ENCODE measurements at places on chromosomes 2 and 18. TPM values are rescaled to one million over a fixed set of nuclear protein-coding genes. Genes with fewer than 3 reads are reported as not detected.

The ZNF2 gene
- 2.9 TPM for total RNA-seq

The HAT1 gene
- total RNA-seq = 40.2 TPM

The CDK15 gene
- total RNA-seq = 1.5 TPM

DNA sequence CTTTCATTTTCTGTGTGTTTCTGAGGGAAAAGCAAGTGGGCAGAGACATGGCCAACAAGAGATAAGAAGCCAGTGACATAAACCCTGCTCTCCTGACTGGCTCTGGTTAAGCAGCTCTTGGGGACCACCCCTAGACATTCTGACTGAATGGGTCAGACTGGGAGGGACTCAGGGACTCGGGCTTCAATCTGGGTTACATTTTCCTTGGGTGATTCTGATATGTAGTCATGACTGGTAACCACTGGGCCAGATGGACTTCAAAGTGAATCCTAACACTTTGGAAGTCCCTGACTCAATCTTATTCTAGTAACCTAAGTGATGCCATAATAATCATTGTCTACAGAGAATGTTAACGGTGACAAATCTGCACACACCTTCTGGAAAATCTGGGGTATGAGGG is 397.8 kb downstream of the NBAS start:
- DNase-seq = no peak

DNA sequence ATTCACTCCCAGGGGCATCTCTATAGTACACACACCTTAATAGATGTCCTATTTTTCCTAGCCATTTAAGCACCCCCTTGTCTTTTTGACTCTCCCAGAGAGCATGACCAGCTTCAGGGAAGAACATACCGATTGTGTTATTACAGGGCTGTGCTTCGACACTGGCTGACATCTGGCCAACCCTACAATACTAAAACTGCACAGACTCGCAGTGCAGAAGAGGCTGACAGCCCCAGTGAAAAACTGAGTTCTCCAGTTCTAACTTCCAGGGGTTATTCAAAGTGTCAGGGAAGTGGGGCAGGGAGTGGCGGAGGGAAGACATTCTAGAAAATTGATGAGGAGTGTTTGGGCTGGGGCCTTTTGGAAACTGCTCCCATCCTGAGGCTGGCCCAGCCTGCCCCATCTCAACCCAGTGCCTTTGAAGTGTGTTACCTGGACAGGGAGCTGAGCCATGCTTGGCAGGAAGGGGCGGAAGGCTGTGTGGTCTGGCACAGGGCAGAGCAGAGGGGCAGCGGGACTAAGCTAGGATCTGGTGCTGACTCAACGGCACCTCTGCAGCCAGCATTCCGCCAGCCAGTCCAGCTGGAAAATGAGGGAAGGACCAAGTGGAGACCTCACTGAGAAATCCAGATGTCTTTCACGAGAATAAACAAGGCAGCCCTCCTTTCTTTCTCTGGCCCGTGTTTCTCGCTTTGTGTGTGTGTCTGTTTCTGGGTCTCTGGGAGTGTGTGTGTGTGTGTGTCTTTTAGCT is 15.4 kb upstream of the IGFBP5 start:
- DNase-seq = no peak

- DNase-seq = no peak
Measured at GRCh38 chr2:139160836-139161235, 380.6 kb upstream of the NXPH2 start.

DNA sequence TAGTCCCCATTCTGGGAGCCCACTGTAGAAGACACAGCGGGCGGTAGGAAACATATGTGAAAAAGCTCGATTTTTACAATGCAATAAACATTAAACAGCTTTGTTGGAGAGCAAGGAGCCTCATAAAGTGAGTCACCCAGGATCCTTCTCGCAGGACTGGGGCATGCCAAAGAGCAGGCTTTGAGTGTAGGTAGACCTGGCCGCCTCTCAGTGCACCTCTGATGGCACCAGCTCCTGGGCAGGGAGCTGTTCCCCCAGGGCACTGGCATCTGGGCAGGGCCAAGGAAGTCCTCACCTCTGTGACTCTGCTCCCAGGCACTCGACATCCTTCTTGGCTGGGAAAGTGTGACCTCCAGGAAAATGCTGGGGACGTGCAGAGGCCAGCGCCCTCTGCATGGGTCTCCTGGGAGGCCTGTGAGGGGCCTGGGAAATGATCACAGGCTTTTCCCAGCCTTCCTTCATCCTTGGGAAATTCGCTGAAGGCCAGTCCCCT is 94.2 kb downstream of the POLR1A start:
- DNase-seq = no peak

- DNase-seq = no peak
Measured at GRCh38 chr2:125227843-125228392, 1202.8 kb downstream of the CNTNAP5 start.

GRCh38 chr2:231932711-231932970 is 6.4 kb upstream of the NPPC start:
- DNase-seq = no peak

GRCh38 chr2:99431587-99432275 is 58.1 kb downstream of the REV1 start:
- no peak for DNase-seq

- DNase-seq = no peak
Measured at GRCh38 chr2:16925145-16925544, 259.5 kb upstream of the CYRIA start.

DNA sequence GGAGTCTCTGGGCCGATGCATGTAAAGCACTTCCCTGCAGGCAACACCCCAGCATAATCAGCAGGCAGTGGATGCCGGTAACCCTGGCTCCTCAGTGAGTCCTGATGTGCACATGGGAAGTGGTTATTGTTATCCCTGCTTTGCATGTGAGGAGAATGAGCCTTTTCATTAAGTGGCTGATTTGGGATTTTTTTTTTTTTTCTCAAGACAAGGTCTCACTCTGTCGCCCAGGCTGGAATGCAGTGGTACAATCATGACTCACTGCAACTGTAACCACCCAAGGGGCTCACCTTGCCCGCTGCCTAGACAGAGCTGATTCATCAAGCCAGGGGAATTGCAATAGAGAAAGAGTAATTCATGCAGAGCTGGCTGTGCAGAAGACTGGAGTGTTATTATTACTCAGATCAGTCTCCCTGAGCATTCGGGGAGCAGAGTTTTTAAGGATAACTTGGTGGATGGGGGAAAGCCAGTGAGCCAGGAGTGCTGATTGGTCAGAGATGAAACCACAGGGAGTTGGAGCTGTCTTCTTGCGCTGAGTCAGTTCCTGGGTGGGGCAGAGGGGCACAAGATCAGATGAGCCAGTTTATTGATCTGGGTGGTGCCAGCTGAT is 95.4 kb downstream of the SOCS6 start:
- no peak for DNase-seq

GRCh38 chr18:579238-579637 is 942 bp upstream of the CETN1 start:
- no peak for DNase-seq

DNA sequence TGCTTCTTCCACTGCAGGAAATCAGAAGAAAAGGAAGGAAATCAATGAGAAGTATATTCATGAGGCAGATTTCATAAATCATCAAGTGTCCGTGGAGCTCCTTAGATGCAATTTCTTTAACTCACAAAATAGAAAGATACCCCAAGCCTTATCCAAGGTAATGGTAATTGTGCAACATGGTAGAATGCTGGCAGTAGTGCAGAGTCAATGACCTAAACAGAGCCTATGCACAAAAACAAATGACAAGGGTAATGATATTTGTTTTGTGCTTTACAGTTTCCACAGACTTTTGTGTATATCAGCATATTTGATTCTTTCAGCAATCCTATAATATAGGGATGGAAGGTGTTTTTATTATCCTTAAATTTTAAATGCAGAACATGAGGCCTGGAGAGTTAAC is 102.7 kb downstream of the SETBP1 start:
- no peak for DNase-seq

DNA sequence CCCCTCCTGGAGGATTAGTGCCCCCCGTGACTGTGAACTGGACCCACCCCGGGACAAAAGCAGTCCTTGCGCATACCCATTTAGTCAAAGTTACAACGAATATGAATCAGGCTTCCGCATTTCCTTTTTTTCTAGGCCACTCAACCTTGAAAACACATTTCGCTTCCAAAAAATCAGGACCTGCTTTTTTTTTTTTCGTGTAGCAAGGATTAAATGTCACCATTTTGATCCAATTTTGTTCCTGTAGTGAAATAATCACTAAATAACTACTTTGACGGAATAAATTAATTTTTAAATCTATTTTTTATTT is 464 bp upstream of the FTCDNL1 start:
- no peak for DNase-seq

DNA sequence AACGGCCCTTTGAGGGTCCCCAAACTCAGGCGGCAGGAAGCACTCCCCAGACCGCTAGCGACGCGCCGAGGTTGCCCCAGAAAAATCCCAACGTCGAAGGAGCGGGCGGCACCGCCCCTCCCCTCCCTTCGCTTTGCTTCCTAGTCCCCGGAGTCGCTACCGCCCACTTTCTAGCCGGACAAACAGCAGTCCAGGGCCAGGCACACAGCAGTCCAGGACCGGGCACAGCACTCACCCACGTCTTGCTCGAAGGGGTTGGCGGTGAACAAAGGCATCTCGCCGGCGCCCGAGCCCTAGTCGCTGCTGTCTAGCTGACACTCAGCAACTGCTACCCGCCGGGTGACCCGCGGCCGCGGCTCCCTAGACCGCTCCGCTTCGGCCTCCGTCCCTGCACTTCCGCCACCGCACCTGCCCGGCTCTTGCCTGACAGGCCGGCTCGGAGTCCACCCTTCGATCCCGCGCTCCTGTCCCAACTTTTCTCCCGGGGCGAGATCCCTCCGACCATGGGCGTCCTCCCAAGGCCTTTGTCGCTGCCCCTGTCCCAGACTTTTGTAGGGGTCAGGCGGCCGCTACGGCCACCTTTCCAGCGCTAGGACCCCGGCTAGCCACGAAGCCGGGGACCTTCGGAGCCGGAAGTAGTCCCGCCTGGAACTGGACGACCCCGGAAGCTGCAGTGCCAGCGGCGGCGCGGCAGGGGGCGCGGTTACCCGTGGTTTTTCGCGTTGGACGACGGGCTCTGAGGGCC is at the start of gene STAM2:
TSS of gene STAM2 (minus strand) at position 396 of the 745 bp plus-strand sequence. CDS start at position 275, 121 bp downstream.
- peak; percentile 70 for DNase-seq

GRCh38 chr2:238845583-238846377 is 2.1 kb upstream of the TWIST2 start:
- no peak for DNase-seq

DNA sequence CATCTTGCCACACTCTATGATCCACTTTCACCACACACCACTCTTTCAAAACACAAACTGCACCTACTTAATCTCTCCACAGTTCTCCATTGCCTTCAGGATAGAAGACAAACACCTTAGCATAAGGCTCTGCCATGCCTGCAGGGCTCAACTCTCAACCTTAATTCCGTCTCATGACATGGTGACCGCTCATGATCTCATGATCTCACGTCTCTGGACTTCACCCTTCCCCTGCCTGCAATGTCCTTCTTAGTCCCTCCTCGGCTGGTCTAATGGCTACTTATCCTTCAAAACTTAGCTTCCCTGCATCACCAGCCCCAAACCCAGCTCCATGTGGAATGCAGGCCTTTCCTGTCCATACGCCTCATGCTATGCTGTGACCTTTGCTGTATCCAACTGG is 85.3 kb downstream of the ACVR1 start:
- no peak for DNase-seq

GRCh38 chr2:229708335-229708734 is 6.0 kb downstream of the DNER start:
- no peak for DNase-seq

GRCh38 chr2:73939419-73939818 is 12.7 kb downstream of the DGUOK start:
- no peak for DNase-seq

DNA sequence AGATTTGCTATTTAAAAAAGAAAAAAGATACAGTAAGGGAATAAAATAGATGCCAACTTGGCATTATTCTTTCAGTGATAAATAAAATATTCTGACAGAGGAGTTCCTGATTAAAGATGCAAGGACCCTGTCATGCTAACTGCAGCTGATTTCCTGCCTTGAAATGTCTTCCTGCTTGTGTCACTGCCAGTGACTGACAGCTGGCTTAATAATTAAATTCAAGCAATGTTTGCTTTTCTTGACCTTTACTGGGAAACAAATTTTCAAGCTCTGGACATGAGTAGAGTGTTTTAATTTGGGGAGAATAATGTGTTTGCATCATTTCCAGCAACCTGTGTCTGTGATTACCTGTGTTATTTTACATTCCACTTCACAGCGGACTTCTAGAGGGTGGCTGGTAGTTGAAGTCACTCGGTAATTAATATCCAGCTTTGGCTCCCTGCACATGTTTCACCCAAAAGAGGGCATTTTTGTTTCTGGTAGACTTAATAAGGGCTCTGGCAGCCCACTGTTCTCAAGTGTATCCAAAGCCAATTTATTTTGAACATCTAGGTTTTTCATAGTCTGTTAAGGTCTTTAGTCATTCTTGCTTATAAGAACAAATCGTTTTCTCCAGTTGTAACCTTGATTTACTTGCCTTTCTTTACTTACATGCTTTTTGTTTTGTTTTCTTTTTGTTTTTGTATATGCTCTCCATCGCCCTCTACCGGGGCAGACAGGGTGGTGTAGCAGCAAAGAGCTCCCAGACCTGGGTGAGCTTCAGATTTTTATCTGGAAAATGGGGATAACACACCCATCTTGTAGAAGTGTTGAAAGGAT is 48.5 kb upstream of the PROKR1 start:
- no peak for DNase-seq
